ENCODE measurements at places on chromosomes 3 and 15. TPM values are rescaled to one million over a fixed set of nuclear protein-coding genes. Genes with fewer than 3 reads are reported as not detected.

DNA sequence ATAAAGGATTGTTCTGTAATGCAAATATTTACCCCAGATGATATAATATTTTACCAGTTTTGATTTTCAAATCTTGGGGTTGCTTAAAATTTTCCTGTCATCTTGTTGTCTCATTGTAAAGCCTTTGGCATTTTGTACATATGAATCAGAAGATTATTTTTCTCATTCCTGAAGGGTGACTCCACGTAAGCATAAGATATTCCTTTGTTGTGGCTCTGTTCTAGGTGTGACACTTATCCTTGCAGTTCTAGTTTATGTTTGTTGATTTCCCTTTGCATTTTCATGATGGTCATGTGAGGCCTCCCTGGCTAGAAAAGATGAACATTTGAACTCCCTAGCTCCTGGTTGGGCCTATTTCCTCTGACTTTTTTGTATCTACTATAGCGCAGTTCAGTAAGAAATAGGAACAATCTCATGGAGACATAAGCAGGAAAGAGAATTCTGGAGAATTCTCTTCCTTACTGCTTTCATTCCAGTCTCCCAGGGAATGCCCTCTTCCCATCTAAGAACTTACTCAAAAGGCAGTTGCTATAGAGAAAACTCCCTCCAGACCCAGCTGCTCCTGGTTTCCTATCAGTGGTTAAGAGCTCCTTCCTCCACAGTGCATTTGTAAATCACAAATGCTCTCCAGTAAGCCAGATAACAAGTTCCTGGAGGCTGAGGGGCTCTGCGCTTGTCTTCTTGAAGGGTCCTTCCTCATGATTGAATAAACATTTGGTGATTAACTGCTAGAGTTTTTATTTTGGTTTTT lies 124.7 kb downstream of the WNT5A start:
- no peaks in the 10 kb centered on the region for H3K27me3 ChIP-seq
- no peak overlapping the region for H3K27ac ChIP-seq
- H3K4me1 ChIP-seq, result no peaks in the 10 kb centered on the region
- no peak for DNase-seq
- no peaks in the 10 kb centered on the region for H3K36me3 ChIP-seq

DNA sequence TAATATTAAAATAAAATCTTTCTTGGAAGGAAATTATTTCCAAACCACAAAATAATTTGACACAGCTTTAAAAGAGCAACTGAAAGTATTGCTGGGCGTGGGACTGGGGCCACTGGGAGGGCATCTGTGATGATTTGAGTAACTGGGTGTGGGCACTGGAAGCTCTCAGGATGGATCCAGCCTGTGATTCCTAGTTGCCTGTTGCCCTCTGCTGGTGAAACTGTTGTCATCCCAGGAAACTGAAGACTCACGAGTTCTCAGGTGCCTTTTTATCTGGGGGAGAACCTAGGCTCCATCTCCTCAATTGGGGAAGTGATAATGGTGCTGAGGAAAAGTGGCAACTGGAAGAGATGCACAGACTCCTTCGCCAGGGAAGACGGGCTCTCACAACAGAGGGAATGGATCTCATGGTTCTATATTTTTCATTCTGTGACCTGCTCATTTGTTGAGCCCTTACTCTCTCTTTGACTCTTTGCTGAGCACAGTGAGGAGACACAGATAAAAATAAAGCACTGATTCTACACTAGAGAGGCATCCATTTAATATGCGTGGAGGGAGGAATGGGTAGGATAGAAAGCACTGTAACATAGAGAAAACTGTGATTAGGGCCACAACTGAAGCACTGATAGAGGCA lies 61.6 kb downstream of the TPRG1 start:
- DNase-seq, result no peak
- H3K4me1 ChIP-seq, result no peaks in the 10 kb centered on the region
- no peaks in the 10 kb centered on the region for H3K27me3 ChIP-seq

DNA sequence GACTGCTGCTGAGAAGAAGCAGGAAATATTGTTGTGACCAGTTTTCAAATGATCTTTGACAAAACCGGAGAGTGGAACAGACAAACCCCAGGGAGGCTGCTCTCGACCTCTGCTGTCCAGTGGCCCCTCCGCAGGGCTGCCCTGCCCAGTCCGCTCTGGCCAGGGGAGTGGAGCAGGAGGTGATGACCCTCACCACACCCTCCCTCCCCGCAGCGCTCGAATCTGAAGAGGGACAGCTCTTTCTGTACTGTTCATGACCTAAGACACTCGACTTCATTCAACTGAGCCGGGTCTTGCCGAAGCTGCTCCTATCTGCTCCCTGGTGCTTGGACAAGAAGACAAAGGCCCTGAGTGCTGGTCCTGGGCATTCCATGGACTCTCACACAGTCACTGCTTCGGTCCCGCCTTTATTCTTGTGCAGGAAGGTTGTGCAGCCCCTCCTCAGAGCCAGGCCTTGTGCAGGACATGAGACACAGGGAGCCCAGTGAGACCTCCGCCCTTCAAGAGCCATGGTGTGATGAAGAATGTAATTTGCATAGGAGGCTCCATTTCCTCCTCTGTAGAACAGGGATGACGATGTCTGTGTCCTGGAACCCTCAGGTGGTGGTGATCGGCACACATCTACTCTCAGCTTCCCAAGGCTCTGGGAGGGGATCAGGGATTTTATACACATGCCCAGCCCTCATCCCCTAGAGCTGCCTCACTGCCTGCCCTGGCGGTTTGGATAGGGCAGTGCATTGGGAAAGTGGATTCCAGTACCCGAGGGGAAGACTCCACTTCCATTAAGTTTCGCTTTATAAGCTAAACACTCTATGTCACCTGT lies 97.1 kb upstream of the PRR20G start:
- no peak overlapping the region for H3K27ac ChIP-seq
- no peaks in the 10 kb centered on the region for H3K36me3 ChIP-seq
- DNase-seq, result no peak
- no peak overlapping the region for H3K4me3 ChIP-seq

DNA sequence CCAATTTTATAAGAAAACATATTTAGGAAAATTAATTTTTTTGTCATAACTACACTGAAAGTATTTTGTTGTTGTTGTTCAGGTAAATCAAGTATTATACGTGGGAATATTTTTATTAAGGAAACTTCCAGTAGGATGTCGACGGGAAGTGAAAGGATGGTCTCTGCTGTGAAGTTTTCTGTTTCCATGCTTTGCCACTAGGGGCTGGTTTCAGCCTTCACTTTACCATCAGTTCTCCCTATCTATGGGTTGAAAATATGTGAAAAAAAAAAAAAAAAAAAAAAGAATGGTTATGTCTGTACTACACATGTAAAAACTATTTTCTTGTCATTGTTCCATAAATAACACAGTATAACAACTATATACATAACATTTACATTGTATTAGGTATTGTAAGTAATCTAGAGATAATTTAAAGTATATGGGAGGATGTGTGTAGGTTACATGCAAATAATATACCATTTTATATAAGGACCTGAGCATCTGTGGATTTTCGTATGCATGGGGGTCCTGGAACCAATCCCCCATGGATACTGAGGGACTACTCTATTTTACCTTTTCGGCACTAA lies 136.7 kb downstream of the SMAD6 start:
- no peaks in the 10 kb centered on the region for H3K27me3 ChIP-seq
- peaks cover 2% of the 10 kb centered on the region for H3K4me1 ChIP-seq
- no peak overlapping the region for H3K4me3 ChIP-seq

Gene ECE2
- not detected for total RNA-seq

- no peaks in the 10 kb centered on the region for H3K27me3 ChIP-seq
- peaks cover 31% of the 10 kb centered on the region for H3K4me1 ChIP-seq
- no peak overlapping the region for H3K4me3 ChIP-seq
- H3K27ac ChIP-seq, result peak overlapping the region; percentile 93
- H3K36me3 ChIP-seq, result no peaks in the 10 kb centered on the region
These were observed 155.6 kb upstream of the TSC22D2 start for GRCh38 chr3:150252462-150252861.

Gene ZMYND10
- total RNA-seq, result 0.75 TPM

DNA sequence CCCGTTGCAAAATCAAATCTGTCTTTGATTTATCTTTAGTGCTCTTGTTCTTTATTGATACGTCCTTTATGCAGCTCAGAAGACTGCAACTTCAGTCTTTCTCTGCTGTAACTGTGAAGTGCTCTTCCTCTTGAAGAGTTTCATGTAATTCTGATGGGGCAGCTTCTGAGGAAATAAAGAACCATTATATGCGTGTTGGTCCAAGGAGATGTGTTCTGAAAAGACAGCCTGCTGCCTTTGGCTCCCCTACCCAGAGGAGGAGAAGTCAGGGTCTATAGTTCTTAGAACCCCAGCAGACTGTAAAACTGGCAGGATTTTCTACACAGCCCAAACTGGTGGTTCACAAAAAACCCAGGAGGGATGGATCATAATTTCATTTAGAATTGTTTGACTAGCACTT lies 22.4 kb upstream of the ABHD10 start:
- DNase-seq, result no peak
- H3K36me3 ChIP-seq, result peaks cover 26% of the 10 kb centered on the region
- H3K27me3 ChIP-seq, result no peaks in the 10 kb centered on the region
- no peaks in the 10 kb centered on the region for H3K4me1 ChIP-seq
- no peak overlapping the region for H3K27ac ChIP-seq

GRCh38 chr3:12875857-12876836 lies 34.8 kb upstream of the RPL32 start:
- H3K4me3 ChIP-seq, result peak overlapping the region; percentile 10
- no peak overlapping the region for H3K27ac ChIP-seq
- no peaks in the 10 kb centered on the region for H3K36me3 ChIP-seq
- peaks cover 7% of the 10 kb centered on the region for H3K4me1 ChIP-seq

Measured in liver (tissue), 10 donors.